ENCODE measurements at places on chromosomes 6 and 20.
A peak's percentile ranks its signal among the peaks of the same experiment; 100 is the strongest.

DNA sequence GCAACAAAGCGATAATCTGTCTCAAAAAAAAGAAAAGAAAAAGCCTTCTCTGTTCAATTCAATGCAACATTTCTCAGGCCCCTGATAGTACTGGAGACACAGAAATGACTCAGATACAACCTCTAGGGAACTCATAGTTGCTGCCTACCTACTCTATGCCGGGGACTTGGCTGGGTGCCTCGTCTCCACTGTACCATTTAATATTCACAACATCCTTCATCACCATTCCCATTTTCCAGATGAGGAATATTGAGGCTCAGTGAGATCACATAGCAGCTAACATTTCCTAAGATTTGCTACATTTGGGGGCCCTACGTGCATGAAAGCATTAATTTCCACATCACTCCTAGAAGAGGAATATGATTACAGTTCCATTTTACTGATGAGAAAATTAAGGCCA, 7.5 kb downstream of the NOL4L start:
- DNase-seq = no peak

GRCh38 chr20:25059866-25060465, 2.0 kb upstream of the ACSS1 start:
- no peak for DNase-seq

DNA sequence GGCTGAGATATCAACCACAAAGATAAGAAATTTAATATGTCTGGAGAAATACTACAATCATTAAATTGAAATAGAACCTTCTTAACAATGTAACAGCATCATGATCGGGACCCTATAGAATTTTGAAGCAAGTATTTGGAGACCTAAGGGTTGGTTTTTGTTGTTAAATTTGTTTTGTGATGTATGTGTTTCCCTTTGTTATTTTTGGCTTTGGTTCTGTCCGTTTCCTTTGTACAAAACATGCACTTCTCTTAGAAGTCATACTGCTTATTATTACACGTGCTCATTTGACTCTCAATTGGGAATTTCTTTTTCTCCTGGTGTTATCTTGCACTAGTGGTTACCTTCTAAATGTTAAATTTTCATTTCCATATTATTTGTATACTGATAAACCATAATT, 4.0 kb upstream of the PLN start:
- no peak for DNase-seq

DNA sequence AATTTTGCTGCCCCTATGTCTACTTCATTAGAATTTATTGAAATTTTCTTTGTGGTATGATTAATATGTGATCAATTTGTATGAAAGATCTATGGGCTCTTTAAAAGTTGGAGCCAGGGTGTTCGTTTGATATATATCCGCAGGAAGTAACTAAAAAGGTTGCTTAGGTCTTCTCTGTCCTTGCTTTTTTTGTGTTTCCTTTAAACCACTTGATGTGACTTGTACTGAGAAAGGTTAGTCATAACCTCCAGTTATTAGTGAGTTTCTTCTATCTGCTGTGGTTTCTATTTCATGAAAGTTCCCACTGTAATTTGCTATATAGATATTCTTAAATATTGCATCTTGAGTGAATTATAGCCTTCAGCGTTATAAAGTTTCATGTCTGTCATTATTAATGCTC, 585.3 kb upstream of the ARID1B start:
- no peak for DNase-seq

DNA sequence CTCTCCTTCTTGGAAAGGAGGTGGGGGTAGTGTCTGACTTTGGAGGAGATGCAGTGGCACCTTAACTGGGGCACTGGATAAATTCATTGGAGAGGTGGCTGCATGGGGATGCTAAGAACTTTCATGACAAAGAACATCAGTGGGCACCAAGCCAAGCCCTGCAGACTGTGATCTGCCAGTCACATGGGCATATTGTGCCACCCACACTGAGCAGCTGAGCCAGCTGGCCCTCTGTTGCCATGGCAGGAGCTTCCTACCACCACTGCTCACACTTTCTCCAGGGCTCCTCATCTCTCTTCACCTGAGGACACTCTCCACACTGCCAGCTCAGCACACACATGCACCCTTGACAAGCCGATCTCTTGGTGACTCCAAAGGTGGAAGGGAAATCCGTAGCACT, 715.6 kb downstream of the QKI start:
- DNase-seq = no peak

DNA sequence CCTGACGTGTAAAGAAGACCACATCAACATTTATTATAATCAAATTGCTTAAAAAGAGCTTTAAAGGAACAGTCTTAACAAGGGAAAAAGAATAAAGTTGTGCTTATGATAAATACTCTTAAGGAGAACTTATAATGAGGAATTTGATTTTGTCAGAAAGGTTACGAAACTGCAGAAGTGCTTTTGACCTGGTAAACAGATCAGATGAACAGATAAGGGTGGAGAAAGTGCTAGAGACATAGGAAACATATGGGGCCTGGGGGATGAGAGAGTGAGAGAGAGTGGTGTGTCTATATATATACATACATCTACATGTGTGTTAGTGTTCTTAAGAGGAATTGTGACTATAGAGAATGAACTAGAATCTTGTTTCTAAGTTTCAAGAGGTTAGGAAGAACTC, 186.2 kb upstream of the GJE1 start:
- DNase-seq = no peak

- no peak for DNase-seq
These were observed 8.4 kb upstream of the GLP1R start for GRCh38 chr6:39040080-39040673.

DNA sequence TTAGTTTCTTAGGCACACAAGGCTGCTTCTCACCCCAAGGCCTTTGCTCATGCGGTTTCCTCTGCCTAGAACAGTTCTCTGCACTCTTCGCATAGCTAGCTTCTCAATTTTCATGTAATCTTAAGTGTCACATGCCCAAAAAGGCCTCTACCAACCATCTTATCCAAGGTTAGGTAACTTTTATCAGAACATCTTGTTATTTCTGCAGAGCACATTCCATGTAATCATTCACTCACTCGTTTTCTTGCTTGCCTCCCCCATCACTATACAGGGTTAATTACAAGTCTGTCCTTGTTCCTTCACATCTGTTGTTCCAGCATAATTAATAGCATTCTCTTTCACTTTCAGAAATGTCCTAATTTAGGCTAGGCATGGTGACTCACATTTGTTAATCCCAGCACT, 53.8 kb downstream of the NCOA6 start:
- peak; percentile 24 for DNase-seq

DNA sequence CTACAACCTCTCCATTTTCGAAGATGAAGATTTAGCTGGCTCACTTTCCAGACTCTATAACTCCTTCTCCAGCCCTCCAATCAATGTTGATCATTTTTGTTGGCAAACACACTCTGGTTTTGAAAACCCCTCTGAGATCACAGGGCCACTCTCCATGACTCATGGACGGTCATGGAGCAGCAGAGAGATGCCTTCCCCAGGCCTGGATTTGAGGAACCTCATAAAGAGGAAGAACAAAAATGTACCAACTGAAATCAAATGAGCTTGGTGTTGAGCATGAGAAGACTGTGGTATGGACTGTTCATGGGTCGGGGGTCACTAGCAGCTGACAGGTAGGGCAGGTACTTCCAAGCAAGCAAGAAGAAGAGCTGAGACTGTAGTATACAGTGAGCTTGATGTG, 112.8 kb upstream of the INSM1 start:
- DNase-seq = peak; percentile 98

DNA sequence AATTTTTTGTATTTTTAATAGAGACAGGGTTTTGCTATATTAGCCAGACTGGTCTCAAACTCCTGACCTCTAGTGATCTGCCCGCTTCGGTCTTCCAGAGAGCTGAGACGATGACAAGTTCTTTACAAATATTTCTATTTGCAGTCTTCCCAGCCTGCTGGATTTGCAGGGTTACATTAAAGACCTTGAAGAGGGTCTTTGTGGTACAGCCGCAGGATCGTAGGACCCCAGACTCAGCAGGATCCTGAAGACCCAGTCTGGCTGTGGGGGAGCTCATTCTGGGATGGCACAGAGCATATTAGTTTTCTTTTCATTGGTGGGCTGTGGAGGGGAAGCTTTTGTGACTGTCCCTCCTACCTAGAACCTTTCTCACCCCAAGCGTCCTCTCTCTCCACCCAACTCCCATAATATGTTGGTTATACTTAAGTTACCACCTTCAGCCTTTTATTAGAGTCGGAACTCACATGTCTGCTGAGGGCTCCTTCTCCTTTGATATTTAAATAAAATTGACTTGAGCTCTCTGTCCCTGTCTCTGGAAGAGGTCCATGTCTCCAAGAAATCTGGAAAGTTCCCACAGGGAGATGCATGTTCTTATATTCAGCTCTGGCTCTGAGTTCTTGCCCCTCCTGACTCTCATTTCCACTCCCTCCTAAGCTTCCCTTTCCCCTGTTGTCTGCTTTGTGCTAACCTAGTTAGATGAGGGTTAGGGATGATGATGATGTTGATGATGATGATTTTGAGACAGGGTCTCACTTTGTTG, 72.0 kb downstream of the TIAM2 start:
- no peak for DNase-seq

GRCh38 chr20:19212821-19213502, 520 bp downstream of the SLC24A3 start:
- DNase-seq = peak; percentile 80

DNA sequence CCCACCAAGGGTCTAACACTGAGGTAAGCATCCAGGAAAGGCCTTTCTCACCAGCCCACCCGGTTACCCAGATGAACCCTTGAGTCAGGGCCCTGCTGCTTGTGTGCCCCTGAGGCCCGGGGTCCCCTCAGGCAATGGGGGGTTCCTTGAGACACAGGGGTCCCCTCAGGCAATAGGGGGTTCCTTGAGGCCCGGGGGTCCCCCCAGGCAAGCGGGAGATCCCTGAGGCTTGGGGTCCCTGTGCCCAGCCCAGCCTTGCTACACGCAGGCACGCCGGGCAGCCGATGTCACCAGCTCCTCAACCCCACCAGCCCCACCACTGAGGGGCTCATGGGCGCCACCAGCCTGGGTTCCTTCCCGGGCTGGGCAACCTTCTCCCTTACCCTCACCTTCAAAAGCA, 247.2 kb downstream of the TTLL2 start:
- no peak for DNase-seq

DNA sequence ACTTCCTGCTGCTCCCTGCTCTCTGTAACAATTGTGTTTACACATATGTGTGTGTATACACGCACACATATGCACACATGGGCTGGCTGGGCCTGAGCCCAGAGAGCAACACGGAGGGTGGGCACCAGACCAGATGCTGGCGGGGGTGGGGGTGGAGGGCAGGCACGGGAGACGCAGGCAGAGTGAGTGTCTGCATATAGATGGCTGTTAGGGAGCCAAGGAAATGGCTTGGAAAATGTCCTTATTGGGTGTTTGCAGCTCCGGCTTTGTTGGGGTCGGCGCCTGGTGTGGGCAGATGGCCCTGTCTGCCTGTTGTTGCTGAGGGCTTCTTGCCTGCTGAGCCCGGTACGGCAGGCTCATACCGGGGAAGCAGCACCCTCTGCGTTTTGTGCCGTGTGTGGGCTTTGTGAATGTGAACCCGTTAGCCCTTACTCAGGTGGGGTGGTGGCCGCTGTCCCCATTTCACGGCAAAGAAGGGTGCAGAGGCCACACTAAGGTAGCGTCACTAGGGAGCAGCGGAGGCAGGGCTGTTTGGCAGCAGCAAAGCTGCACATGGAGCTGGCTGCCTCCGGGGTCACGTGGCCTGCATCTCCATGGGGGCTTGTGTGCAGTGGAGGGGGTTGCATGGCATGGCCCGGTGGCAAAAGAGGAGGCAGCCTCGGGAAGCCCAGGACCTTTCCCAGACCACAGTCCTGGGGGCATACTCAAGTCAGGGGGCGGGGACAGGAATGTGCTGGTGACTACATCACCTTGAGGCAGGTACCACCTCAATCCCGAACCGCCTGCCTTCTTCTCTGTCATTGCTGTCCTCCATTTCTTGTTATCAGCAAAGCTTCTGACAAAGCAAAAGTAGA, 47.4 kb upstream of the SRF start:
- no peak for DNase-seq

DNA sequence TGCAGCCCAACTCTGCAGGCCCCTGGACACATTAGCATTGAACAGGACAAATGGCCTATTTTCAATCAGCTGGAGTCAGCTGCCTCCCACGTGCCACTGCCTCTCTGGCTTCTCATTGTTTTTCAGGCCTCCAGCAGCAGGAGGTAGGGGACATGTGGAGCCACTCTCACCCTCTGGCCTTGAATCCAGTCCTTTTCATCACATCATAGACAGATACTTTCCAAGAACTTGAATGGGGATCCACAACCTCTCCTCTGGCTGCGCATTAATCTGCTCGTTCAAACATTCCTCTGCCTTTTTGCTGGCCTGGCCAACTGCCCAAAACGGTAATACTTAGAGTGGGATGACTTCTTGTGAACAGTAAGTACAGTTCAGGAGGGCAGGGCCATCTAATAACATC, 592.3 kb downstream of the PKHD1 start:
- DNase-seq = no peak

GRCh38 chr20:16209357-16209756, 363.9 kb downstream of the KIF16B start:
- no peak for DNase-seq

GRCh38 chr6:6317386-6317785, 3.1 kb downstream of the F13A1 start:
- DNase-seq = no peak

- DNase-seq = no peak
These were observed 46.4 kb downstream of the MOCS1 start for GRCh38 chr6:39887692-39888450.

DNA sequence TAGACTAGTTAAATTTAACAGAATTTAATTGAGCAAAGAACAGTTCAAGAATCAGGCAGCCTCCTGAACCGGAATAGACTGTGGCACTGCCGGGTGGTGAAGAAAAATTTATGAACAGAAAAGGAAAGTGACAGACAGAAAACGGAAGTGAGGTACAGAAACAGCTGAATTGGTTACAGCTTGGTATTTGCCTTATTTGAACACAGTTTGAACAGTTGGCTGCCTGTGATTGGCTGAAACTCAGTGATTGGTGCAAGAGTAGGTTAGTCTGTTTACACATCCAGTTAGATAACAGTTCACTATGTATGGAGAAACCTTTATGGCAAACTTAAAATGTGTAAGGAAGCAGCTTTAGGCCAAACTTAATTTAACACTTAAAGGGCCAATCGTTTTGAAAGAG, 116.0 kb upstream of the CITED2 start:
- DNase-seq = peak; percentile 92

- DNase-seq = no peak
These were observed 608.9 kb downstream of the MAFB start for GRCh38 chr20:40080041-40080652.

Data from inflammatory macrophage treated with lipopolysaccharide for 4 hours (primary cell).